ENCODE measurements at places on chromosomes 3 and 15. TPM values are rescaled to one million over a fixed set of nuclear protein-coding genes. Genes with fewer than 3 reads are reported as not detected.
A peak's percentile ranks its signal among the peaks of the same experiment; 100 is the strongest.

- no peak for ATAC-seq
Measured at GRCh38 chr15:43795197-43795596, 3.1 kb downstream of the SERF2 start.

The SLC6A11 gene
- not detected for total RNA-seq

DNA sequence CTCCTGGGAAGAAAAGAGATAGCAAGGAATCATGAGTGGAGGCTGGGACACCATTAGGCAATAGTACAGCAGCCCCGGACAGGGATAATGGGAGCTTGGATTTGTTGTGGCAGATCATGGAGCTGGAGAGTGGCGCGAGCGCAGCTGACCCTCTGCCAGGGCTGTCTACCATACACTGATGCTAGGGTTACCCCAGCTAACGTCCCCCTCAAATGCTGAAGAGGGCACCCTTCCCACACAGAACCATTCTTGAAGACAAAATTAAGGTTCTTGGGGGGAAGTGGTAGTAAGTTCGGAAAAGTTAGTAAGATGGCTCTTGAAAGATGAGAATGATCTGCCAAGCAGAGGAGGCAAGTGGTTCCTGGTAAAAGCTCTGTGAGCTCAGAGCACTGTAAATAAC, 61.1 kb downstream of the ST3GAL6 start:
- no peak for ATAC-seq

- ATAC-seq = no peak
Measured at GRCh38 chr15:23035964-23036566, 3.3 kb downstream of the TUBGCP5 start.

GRCh38 chr3:52144034-52144795, 10.0 kb downstream of the POC1A start:
- ATAC-seq = peak; percentile 93

DNA sequence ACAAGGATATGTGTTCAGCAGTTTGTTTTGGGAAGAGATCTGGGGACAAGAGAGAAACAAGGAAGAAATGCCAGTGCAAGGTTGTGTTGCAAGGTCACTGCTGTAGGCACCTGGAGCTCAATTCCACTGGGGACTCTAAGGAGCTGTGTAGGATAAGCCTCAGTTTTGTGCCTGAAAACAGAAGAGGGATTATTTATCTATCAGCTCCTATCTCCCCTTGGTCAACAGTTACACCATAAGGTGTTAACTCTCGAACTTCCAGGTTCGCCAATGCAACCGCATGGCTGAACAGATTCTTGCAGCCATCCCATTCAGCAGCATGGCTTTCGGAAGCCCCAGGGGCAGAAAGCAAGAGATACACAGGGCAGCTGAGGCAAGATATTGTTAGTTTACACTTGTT, 41.6 kb upstream of the CNOT10 start:
- ATAC-seq = no peak

- ATAC-seq = no peak
Measured at GRCh38 chr3:70919661-70920060, 607.2 kb upstream of the MDFIC2 start.

- ATAC-seq = no peak
Measured at GRCh38 chr15:41651373-41651772, 8.8 kb upstream of the MGA start.

- no peak for ATAC-seq
Measured at GRCh38 chr3:30754426-30754825, 140.0 kb downstream of the GADL1 start.

- ATAC-seq = no peak
Measured at GRCh38 chr15:91186904-91187656, 87.0 kb downstream of the SV2B start.

- ATAC-seq = no peak
Measured at GRCh38 chr3:147393261-147393942, 12.9 kb downstream of the ZIC4 start.

The GNAT1 gene
- not detected for total RNA-seq

The ZIC1 gene
- not detected for total RNA-seq

The ARGFX gene
- total RNA-seq = not detected

- no peak for ATAC-seq
Measured at GRCh38 chr15:40407330-40407990, 1.9 kb downstream of the IVD start.

DNA sequence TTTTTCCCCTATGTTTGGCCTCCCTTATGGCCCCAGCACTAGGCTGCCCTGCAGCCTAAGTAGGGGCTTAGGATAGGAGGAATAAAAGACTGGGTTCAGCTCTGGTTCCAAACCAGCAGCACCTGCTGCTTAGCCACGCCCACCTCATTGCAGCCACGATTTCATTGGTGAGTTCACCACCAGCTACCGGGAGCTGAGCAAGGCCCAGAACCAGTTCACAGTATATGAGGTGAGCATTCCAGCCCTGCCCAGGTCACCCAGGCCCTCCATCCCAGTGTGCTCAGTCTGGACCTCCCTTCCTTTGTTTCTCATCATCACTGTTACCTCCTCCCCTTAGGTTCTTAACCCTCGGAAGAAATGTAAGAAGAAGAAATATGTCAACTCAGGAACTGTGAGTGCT, 11.5 kb downstream of the CPNE9 start:
- no peak for ATAC-seq

- peak; percentile 23 for ATAC-seq
Measured at GRCh38 chr15:28919679-28920655, 34.2 kb downstream of the APBA2 start.

GRCh38 chr15:101500865-101501551, 11.5 kb upstream of the PCSK6 start:
- ATAC-seq = no peak

DNA sequence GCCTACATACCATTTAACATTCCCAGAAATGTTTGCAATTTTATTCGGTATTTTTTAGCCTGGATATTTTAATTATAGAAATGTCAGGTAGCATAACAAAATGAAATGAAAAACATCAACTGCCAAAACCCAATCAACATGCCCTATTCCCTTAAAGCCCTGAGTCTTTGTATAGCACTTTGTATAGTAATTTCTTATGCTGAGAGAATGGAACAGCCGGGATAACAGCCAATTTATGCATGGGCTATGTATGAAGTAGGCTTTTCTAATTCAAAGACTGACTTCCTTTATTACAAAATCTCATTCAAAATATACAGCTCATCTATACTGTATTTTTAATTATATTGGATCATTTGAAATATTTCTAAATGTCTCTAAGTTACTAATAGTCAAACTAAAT, 513.0 kb upstream of the NAALADL2 start:
- no peak for ATAC-seq

The IQCF5 gene
- not detected for total RNA-seq

The C15orf62 gene
- total RNA-seq = 2.7 TPM

- ATAC-seq = no peak
Measured at GRCh38 chr3:187104342-187104741, 35.0 kb downstream of the RPL39L start.

DNA sequence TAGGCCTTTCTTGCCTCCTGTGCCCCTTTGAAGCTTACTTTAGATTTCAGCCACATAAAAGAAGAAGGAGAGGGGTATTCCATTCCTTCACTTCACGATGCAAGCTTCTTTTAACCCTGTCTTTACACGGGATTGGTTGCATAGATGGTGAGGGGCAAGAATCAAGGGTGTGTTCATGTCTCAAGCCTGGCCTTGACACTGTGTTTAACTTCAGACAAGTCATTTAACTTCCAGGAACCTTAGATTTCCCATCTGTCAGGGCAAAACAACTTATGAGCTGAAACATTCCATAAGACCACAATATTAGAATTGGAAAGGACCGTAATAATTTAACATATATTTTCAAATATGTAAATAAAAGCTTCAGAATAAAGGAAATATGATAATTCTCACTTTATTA, 344.5 kb downstream of the MFSD1 start:
- ATAC-seq = no peak

The CLN6 gene
- 69.7 TPM for total RNA-seq
